ENCODE measurements at places on chromosomes 1 and 21.

- no peak for DNase-seq
Measured at GRCh38 chr1:172513479-172513878, 19.5 kb upstream of the SUCO start.

DNA sequence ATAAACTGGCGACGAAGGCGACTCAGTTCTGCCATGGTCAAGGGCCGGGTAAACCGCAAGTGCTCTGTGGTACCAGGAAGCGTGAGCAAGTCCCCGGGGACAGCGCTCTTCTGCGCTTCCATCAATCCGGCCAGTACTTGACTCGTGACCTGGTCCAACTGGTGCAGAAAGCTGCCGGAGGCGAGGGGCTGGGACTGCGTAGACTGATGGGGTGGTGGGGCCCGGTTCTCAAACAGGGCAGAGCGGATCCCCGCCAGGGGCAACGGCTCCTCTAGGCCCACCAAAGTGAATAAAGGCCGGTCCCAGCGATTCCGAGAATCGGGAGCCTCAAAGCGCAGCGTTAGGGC is 852 bp downstream of the KTI12 start:
- DNase-seq, result no peak

- no peak for DNase-seq
Measured at GRCh38 chr1:14369526-14370213, 228.8 kb upstream of the KAZN start.

DNA sequence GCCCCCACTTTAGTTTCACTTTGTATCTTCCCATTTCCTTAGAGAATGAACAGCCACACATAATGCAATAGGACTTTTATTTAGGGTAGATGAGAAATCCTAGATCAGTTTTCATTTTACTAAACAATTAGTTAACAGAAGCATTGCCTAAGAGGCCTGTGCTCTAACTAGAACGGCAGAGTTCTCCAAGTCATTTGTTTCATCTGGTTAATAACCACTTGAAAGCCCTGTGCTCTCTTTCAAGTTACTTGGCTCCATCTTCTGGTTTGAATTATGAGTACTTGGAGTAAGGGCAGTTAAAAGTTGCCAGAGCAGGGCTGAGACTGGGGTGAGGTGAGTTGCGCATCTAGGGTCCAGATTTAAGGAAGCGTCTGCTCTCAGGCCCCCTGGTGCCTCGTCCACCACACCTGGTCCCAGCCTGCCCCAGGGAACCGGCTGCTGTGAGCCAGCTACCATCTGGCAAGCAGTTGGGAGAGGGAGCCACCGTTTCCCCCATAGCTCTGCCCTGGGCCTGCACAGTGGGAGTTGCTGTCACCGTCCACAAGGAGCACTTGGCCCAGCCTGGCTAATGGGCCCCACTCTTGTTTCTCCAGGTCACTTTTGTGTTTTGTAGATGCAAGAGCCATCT is 18.1 kb upstream of the SLC44A3 start:
- DNase-seq, result no peak

All from CD4-positive, alpha-beta T cell treated with Interleukin-2 at 100 ng/mL for 4 hours (primary cell).